NCI-H2029 (cell line): ENCODE measurements at places on chromosomes 11 and 22.

- DNase-seq: no peak
Observed at GRCh38 chr11:119340335-119341221, at the start of gene C1QTNF5. C1QTNF5 (minus strand) TSS chr11:119340883; CDS start chr11:119340397, 486 bp downstream.

DNA sequence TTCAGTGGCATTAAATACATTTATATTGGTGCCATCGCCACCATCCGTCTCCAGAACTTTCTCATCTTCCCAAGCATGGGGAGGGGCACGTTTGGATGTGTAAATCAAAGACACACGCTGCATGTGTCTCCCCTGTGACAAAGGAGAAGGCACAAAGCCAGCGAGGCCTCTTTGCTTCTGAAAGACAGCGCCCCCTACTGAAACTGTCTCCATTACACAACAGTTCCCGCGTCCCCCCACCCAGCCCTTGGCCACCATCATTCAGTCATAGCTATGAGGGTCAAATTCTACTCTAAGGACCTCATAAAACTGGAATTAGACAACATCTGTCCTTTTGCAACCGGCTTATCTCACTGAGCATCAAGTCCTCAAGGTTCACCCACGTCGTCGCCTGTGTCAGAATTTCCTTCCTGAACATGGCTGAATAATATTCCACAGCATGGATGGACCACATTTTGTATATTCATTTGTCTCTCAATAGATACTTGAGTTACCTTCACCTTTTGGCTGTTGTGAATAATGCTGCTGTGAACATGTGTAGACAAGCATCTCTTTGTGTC lies 64.8 kb downstream of the IGF2 start:
- no peak for DNase-seq

GRCh38 chr11:41134971-41135370 lies 324.5 kb downstream of the LRRC4C start:
- no peak for DNase-seq

GRCh38 chr11:21460082-21460481 lies 732.8 kb upstream of the ANO5 start:
- DNase-seq: no peak

DNA sequence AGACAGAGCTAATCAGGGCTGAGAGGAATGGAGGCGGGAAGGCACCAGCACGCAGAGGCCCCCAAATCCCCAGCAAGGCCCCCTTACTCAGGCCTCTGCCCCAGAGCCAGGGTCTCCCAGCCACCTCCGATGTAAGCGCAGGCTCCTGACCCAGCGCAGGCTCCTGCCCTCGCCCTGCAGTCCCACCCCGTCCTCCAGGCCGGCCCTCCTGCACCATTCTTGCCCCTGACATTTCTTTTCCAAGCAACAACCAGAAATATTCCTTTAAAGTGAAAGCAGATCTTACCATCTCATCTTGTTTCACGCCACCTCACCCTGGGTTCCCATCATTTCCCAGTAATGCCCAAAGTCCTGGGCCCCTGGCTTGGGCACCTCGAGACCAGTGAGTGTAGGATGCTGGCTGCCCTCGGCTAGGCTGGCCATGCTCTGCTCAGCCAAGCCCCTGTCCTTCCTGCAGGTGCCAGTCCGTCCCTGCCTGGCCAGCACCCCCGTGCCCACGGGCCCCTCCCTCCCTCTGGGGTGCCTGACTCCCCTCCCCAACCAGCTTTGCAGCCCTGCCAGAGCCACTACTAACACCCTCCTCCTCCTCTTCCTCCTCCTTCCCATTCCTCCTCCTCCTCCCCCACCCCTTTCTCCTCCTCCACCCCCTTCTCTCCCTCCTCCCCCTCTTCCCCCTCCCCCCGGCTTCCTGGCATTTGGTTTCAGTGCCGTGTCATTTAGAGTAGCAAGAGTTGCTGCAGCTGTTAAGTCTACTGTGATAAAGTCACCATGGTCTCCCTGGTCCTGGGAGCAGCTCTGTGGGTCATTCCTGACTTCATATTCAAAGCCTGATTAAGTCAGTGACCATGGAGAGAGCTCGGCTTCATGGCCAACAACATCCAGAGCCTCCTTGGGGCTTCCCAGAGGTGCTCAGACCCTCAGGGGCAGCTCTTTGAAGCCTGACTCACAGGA lies 78.7 kb downstream of the PIWIL3 start:
- DNase-seq: peak; percentile 33

- peak; percentile 64 for DNase-seq
Observed at GRCh38 chr22:23110190-23110921, 31.4 kb downstream of the RSPH14 start.

- no peak for DNase-seq
Observed at GRCh38 chr22:27391092-27391770, 410.3 kb downstream of the MN1 start.

DNA sequence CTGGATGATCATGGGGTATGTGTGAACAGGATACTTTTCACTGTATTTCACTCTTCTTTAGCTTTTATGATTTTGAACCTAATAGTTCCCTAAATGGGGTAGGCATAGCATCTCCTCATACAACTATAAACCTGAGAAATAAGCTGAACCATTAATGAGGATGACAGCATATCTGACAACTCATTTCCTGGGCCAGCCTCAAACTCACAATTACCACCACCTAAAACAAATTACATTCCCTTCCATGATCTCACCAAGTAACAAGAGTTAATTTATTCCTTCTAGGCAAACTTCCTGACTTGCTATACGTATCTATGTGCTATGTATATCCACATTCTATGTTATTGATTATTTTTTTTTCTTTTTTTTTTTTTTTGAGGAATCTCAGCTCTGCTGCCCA lies 23.0 kb downstream of the SIK3 start:
- DNase-seq: no peak

DNA sequence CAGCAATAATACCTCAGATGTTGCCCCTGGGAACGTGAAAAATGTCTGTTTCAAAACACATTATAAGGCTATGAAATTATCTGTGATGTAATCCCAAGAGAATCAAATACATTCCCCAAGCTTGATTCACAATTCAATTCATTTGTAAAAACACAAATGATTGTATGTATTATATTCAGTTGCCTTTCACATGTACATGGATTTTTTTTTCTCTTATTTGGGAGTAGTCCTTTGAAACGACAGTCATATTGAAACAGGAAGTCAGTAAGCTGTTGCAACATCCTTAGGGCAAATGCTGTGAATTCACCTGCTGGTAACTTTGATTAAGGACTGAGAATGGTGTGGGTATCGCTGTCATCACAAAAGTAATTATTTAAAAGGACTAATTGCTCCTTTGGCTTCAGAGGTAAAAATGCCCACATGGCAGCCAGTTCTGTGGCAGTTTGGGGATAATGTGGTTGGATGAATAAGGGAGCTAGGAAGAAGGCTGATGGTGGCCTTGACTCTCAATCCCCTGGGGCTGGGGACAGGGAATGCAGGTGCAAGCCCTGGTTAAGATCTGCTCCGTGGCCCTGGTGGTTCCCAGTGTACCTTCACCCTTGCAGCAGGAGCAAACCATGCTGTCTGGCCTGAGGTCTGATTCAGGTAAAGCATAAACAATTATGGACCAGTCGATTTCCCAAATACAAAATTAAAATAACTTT lies 13.2 kb downstream of the EHF start:
- peak; percentile 53 for DNase-seq

GRCh38 chr11:131749101-131749500 lies 378.7 kb downstream of the NTM start:
- no peak for DNase-seq

DNA sequence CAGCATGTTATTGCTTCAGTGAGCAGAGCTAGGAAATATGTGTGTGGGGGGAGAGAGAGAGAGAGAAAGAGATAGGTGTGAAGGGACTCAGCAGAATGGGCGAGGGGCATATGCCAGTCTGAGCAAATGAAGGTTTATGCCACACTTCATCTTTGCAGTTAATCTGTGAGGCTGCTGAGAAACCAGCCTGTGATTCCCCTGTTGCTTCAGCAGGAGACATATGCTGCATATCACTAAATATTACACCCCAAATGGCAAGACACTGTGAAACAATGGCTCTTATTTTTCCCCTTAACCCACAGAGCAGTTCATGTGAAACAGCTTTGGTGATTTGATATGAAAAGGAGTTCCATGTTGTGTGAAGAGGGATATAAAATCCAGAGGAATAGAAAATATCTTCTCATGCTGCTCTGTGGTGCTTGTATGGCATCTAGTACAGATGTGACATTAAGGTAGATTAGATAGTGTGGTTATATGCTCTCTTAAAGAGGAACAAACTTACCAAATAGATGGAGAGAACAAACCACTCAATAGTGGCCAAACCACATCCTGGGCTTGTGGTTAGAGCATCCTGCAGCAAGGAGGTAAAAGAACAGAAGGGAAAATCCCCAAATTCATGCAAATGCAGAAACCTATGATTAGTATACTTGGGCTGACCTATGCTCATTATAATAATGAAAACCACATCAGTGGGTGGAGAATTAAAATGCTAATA lies 864.2 kb downstream of the FAM181B start:
- no peak for DNase-seq

GRCh38 chr22:22195265-22196017 lies 49.1 kb upstream of the VPREB1 start:
- peak; percentile 71 for DNase-seq

GRCh38 chr11:57143459-57143858 lies 38.3 kb upstream of the LRRC55 start:
- DNase-seq: no peak

DNA sequence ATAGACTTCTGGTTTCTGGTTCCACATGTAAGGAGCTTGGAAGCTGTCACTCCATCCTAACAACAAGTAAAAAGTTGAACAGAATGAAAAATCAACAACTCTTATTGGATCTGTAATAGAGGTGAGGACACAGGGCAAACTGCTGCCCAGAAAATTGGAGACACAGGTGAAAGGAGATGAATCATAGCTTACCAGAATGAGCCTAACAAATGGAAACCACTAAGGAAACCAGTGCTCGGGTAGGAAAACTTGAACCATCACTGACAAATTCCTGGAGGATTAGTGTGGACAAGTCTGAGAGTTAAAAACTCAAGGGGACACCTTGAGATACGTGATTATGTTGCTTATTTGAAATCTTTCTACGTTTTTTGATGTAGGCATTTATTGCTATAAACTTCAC lies 52.1 kb downstream of the GDPD4 start:
- no peak for DNase-seq

DNA sequence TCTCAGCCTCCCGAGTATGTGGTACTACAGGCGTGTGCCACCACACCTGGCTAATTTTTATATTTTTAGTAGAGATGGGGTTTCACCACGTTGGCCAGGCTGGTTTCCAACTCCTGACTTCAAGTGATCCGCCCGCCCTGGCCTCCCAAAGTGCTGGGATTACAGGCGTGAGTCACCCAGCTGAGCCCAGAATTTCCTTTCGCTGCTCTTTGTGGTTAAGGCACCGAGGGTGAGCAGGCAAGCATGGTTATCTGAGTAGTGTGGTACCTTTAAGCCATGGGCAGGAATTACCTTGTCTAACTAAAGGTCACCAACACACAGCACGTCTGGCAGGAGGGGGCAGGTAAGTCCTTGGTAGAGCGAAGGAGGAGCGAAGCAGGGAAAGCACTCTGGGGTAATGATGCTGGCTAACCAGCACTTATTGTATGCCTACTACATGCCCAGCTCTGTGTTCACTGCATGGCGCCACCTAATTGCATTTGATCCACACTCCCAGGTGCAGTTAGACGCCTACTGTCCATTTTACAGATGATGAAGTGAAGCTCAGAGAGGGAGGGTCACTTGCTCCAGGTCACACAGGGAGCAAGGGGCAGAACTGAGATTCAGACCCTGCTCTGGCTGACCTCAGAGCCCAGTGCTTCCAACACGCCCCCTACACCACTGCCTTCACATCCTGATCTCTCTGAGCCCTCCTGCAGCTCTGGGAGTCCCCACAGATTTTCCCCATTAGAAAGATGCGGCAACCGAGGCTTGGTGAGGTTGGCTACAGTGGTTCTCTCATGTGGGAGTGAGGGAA lies 45.7 kb downstream of the TRIOBP start:
- DNase-seq: no peak

GRCh38 chr11:94751218-94751609 lies 16.9 kb upstream of the AMOTL1 start:
- DNase-seq: no peak

DNA sequence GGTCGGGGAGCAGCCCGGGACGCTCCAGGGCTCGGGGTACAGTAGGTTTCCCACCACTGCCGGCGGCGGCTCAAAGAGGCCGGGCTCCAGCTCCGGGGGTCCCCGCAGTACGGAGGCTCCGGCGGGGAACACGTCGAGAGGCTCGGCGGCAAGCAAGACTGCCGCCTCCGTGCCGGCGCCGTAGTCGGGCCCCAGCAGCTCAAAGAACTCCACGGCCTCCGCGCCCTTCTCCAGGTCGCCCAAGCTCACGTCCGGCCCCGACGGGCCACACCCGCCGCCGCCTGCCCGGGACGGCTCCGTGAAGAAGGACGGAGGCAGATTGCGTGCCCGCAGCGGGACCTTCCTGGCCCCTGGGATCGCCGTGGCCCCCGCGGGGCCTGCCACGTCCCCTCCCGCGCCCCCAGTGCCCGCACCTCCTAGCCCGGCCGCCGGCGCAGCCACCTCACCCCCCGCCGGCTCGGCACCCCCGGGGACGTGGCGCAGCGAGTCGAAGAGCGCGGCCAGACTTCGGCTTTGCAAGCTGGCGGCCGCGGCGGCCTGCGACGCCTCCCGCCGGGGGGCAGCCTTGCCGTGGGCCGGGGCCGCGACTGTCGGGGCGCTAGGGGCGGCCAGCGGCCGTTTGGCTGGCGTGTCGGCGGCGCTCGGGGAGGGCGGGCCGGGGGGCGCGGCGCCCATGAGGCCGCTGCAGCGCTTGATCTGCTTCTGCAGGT lies 775 bp downstream of the FAM181B start:
- DNase-seq: no peak

DNA sequence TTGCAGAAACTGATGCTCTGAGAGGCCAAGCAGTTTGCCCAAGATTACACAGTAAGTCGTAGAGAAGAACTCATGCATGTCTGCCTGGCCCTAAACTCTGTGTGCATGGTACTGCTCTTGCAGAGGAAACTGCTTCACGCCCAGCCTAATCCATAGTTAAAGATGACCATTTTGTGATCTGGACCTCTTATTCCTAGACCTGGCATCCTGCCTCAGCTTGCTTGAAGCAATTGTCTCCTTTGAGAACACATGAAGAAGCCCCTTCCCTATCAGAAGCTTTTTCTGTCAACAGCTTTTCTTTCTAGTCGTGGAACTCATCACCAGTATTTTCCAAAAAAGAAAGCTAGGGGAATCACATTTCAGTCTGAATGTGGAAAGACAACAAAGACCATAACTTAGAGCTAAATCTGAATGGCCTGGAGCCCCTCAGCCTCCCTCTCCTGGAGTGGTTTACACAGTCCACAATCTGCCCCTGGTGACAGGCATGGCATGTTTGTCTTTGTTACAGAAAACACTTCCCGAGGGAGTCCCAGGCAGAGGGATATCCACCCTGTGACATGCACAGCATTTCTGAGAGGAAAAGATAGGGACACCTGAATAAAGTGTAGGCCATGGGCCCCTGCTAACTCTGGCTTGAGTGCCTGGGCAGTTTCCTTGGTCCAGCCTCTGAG lies 2.9 kb upstream of the FZD4 start:
- DNase-seq: no peak

GRCh38 chr11:86671531-86672006 lies 847 bp downstream of the ME3 start:
- peak; percentile 59 for DNase-seq

GRCh38 chr11:27296497-27296896 lies 66.5 kb downstream of the CCDC34 start:
- peak; percentile 51 for DNase-seq

GRCh38 chr11:113670149-113670830 lies 35.8 kb downstream of the TMPRSS5 start:
- no peak for DNase-seq
